Stimulated activated CD4-positive, alpha-beta T cell treated with anti-CD3 and anti-CD28 coated beads, Interleukin-12 subunit alpha, Interleukin-12 subunit beta, amount 100 ng/mL, for 24 hours (primary cell): ENCODE measurements at places on chromosomes 12 and 14.

- DNase-seq, result no peak
Observed at GRCh38 chr14:54567224-54567638, 303 bp downstream of the SAMD4A start.

- no peak for DNase-seq
Observed at GRCh38 chr14:49553892-49554291, 32.3 kb downstream of the RPS29 start.

DNA sequence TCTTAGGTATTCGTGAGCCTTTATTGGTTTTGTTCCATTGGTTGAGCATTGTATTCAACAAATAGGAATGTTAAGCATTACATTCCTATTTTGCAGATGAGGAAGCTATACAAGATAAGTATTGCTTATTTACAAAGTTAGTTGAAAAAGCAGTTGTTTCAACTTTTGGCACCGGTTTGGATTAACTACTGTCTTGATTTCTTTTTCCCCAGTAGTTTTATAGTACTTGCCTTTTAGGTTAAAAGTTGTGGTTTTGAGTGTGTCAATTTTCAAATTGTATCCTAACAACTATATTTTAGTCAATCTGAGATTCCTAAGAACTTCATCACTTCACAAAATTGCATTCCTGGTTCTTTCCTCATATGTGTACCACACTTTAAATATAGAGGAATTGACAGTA, 23.8 kb upstream of the MBIP start:
- DNase-seq, result no peak

- no peak for DNase-seq
Observed at GRCh38 chr12:96261557-96261956, 67.4 kb downstream of the ELK3 start.

DNA sequence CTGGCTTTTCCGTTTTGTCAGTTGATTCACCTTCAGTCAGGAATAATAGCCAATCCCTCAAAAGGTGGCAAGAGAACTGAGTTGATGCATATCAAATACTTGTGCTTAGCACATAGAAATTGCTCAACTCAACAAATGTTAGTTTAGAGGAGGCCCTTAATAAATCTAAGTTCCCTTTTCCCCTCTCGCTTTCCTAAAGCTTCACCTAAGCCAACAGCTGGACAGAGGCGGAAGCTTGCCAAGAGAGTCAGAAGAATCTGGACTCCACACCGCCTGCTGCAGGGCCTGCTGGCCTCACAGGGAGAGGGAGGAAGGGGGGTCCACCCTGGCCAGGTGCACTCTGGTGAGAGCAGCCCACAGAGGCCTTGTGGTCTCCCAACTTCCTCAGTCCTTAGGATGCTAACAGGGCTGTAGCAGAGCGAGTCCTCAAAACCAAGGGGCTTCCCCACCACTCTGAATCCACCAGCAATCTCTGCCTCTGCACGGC, 213.1 kb downstream of the CHST11 start:
- no peak for DNase-seq

GRCh38 chr12:49017891-49018260, 700 bp downstream of the PRKAG1 start:
- peak; percentile 54 for DNase-seq

DNA sequence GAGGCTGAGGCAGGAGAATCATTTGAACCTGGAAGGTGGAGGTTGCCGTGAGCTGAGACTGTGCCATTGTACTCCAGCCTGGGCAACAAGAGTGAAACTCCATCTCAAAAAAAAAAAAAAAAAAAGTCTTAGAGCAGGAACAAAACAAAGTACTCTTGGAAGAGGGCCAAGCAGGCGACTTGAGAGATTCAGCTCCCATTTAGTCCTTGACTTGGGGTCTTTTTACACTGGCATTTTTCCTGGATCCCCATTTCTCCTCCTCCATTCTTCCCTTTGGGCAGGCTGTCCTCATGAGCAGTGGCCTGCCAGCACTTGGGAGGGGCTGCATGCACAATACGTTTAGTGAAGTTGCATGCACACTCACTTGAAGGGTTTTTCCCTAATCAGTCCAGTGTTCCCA, 72.9 kb downstream of the C14orf132 start:
- DNase-seq, result no peak

DNA sequence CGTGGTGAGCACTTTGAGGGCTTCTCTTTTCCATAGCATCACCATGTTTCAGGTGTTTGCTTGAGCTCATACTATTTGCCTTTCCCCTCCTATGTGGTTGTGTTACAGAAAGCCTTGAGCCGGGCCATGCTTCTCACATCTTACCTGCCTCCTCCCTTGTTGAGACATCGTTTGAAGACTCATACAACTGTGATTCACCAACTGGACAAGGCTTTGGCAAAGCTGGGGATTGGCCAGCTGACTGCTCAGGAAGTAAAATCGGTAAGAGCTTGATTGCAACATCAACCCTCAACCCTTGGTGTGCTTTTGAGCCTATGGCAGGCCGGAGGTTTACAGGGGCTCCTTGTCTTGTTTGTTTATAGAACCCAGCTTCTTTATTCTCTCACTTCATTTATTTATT, 8.1 kb downstream of the LETMD1 start:
- DNase-seq, result no peak

GRCh38 chr12:48486679-48487078, 4.4 kb downstream of the C12orf54 start:
- no peak for DNase-seq

DNA sequence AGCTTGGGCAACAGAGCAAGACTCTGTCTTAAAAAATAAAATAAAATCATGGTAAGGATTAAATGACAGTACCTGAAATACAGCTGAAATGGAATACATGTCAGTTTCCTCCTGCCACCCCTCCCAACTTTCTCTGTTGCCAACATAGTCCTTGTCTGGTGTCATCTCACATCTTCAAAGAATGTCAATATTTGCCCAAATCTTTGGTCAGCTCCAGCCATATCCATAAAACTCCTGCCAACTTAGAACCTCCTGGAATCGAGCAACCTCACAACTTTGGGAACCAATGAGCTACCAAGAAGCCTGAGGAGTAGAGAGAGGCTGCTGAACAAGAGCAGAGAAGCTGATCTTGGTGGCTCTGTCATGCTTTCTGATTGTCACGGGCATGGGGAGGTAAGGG, 10.8 kb upstream of the LRRC10 start:
- no peak for DNase-seq

DNA sequence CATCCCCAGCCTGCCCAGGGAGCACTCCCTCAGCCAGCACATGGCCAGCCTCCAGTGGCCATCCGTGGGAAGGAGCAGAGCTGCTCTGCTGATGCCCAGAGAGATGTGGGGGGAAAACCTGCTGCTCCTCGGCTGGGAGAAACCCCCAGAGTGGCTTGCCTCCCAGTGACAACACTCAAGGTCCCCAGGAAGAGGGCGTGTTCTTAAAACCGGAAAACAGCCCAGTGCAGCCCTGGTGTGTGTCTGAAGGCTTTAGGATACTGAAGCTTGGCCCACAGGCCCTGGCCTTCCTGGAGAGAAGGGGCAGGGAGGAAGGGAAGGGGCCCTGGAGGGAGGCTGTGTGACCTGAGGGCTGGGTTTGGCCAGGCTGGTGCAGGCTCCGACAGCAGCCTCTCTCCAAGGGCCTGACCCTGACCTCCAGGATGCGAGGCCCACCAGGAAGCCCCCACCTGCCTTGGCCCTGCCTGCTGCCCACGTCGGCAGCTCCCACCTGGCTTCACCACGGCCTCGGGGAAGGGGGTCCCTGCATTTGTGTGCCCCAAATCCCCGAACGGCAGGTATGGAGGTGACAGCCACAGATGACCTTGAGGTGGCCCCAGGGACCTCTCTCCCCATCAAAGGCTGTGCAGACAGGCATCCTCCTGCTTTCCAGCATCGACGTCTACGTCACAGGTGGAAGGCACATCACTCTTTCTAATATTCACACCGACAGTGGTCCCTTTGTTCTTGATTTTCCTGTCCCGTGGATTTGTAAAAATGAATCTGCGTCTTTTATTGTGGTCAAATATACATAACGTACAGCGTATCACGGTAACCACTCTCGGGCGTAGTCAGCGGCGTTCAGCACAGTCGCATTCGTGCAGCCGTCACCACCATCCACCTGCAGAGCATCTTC, 190.0 kb upstream of the C14orf180 start:
- no peak for DNase-seq

- no peak for DNase-seq
Observed at GRCh38 chr14:61451491-61451890, 130.1 kb downstream of the PRKCH start.

DNA sequence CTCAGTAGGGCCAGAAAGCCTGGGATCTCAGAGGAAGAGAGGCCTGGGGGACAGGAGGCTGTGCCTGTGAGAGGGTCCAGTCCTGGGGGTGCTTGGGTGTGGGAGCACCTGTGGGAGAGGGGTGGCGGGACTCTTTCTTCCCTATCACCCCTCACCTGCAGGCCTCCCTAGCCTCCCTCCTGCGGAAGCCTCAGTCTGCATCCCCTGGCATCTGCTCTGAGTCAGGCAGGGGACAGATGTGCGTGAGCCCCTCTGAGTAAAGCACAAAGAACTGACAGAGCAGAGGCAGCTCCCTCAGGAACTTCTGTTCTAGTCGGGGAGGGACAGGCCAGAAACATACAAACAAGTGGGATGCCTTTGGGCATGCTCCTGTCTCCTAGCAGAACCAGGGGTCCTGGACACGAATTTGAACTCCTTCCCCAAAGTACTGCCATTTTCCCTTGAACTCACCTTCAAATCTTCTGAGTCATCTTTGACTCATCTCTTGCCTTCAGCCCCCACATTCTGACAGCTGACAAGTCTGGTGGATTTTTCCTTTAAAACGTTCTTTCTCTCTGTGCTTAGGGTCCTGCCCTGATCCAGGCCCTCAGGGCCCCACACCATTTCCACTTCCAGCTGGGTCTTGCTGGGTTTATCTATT, 8.5 kb upstream of the HSP90AA1 start:
- no peak for DNase-seq

DNA sequence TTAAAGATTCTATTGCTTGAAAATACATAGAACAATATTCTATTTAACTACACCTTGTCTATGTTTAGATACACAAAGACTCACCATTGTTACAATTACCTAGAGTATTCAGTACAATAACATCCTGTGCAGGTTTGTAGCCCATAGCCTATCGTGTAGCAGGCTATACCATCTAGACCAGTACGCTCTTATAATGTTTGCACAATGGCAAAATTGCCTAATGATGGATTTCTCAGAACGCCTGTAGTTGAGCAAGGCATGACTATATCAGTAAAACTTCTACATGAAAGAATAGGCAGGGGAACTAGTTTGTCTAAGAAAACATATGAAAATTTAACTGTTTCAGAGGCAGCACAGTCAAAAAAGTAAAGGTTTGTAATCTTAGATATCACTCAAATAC, 375.9 kb downstream of the DAD1 start:
- no peak for DNase-seq

DNA sequence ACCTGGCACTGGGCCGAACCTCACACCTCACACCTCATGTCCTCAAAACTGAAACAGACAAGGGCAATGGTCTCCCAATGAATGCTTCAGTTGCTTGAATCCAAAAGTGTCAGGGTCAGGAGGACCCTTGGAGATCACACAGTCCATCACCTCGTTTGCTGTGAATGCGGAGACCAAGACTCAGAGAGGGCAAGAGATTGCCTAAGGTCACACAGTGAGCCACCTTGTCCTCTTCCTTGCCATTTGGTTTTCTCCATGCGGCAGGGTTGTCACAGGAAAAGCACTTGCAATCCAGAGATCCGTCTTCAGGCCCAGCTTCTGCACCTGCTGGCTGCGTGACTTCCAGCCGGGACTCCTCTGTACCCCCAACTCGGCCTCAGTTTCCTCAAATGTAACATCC, 28.0 kb downstream of the MVK start:
- no peak for DNase-seq

- no peak for DNase-seq
Observed at GRCh38 chr12:8455727-8456360, at the start of gene CLEC6A. CLEC6A (plus strand) TSS chr12:8455962; CDS start chr12:8456112, 150 bp downstream.

DNA sequence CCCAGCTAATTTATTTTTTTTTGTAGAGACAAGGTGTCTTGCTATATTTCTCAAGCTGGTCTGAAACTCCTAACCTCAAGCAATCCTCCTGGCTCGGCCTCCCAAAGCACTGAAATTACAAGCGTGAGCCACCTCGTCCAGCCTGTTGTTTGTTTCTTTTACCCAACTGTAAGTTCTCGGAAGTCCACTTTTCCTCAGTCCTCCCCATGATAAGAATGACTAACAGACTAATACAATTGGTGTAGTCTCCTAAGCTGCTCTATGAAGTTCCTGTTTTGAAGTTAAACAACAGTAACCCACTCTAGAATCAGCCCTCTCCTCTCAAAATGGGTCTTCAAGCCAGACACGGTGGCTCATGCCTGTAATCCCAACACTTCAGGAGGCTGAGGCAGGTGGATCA, 36.5 kb downstream of the HIGD1C start:
- no peak for DNase-seq

DNA sequence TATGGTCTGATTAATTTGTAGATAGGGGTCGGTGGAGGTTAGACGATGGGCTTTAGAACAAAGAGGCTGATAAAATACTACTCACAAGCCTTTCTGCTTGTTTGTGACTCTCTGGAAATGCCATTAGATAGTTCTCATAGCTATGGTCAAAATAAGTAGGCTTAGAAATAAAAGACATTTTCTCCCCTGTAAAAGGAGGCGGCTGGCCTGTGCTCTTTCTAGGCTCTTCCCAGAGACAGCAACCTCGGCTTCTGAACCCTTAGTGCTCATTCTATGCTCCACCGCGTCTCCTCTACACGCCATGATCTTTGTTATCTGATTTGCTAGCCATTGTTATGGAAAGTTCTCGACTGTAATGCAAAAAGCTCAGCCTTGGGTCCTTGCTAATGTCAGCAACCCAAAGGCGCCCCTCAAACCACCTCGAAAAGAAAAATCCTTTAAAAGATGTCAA, 64.5 kb downstream of the CRADD start:
- no peak for DNase-seq

DNA sequence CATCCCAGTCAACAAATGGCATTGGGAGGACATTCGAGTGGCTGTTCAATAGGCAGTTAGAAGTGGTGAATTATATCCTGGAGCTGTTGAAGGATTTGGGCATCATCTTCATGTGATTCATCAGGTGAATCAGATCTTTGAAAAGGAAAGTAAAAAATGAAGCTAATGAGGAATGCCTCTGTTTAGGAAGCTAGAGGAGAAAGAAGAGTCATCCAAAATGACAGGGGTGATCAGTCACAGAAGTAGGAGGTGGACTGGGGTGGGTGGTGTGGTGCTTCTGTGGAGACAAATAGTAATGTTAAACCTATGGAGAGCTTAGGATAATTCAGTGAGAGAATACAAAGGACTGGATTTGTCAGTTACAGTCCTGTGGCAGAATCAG, 32.7 kb downstream of the DIP2B start:
- DNase-seq, result no peak

GRCh38 chr12:109654357-109654756, 59.3 kb upstream of the FAM222A start:
- DNase-seq, result no peak

GRCh38 chr12:103279444-103279843, 216.3 kb downstream of the C12orf42 start:
- DNase-seq, result no peak

GRCh38 chr14:101101456-101102056, 198.0 kb upstream of the RTL1 start:
- DNase-seq, result no peak

DNA sequence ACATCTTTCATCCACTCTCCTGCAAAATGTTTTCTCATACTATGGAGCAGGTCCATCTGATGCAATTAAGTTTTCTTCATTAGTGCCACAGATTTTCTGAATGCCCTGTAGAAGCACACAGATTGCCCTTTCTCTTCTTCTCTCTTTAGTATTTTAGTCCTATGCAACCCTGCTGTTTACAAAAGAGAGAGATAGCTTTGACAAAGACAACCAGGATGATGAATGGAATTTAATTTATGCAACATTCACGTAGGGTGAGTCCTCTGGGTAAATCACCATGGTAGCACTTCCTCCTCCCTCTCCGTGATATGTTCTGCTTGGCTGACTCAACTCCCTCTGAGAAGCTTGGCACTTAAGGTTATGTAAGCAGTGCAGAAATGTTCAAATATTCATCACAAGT, 400.9 kb upstream of the PDE3A start:
- DNase-seq, result no peak
